NCI-H1417 treated with DMSO at 0.1 percent for 48 hours (cell line): ENCODE measurements at places on chromosomes 1 and 21.

DNA sequence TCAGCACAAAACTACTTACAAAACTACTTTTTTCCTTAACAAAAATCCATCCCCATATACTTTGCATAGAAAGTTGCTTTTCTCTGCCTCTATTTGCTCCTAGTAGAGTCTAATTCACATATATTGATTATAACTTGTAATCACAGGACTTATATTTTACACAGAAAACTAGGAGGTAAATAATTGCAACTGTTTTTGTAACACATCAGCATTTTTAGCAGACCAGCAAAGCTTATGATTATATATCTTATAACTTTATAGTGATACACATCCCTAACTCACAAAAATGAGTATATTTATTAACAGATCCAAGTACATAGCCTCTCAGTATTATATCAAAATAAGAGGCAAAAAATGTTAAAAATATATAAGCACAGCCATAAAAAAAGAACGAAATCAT lies 17.3 kb upstream of the SLC35A3 start:
- no peak for DNase-seq

- DNase-seq: no peak
Measured at GRCh38 chr1:211641942-211642341, 33.5 kb downstream of the NEK2 start.

DNA sequence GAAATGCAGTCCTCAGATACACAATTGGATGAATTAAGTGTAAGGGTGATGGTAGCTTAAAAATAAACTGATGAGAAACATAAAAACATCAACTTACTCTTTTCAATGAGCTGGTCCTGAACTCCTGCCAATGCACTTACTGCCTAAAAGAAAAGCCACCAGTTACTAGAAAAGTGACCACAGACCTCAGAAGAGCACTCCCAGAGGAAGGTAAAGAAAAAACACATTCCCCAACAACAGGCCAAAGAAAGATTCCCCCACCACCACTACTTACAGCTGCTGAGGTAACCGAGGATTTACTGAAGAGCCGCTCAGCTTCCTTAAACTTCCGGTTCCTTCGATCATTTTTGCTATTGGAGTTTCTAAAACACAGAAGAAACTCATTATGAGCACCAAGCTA lies 5.4 kb downstream of the MEAF6 start:
- DNase-seq: no peak

GRCh38 chr1:196558411-196558810 lies 49.8 kb downstream of the KCNT2 start:
- DNase-seq: no peak
